ENCODE measurements at places on chromosomes 2 and 18. TPM values are rescaled to one million over a fixed set of nuclear protein-coding genes. Genes with fewer than 3 reads are reported as not detected.

SPEG gene
- not detected for total RNA-seq

GRCh38 chr18:56521263-56521662, 117.1 kb downstream of the TXNL1 start:
- no peaks in the 10 kb centered on the region for H3K27me3 ChIP-seq
- H3K36me3 ChIP-seq, result no peaks in the 10 kb centered on the region
- no peak overlapping the region for H3K27ac ChIP-seq
- no peak for DNase-seq

- H3K27me3 ChIP-seq, result no peaks in the 10 kb centered on the region
- DNase-seq, result no peak
- no peak overlapping the region for H3K27ac ChIP-seq
Observed at GRCh38 chr2:64012115-64012514, 7.1 kb downstream of the VPS54 start.

DNA sequence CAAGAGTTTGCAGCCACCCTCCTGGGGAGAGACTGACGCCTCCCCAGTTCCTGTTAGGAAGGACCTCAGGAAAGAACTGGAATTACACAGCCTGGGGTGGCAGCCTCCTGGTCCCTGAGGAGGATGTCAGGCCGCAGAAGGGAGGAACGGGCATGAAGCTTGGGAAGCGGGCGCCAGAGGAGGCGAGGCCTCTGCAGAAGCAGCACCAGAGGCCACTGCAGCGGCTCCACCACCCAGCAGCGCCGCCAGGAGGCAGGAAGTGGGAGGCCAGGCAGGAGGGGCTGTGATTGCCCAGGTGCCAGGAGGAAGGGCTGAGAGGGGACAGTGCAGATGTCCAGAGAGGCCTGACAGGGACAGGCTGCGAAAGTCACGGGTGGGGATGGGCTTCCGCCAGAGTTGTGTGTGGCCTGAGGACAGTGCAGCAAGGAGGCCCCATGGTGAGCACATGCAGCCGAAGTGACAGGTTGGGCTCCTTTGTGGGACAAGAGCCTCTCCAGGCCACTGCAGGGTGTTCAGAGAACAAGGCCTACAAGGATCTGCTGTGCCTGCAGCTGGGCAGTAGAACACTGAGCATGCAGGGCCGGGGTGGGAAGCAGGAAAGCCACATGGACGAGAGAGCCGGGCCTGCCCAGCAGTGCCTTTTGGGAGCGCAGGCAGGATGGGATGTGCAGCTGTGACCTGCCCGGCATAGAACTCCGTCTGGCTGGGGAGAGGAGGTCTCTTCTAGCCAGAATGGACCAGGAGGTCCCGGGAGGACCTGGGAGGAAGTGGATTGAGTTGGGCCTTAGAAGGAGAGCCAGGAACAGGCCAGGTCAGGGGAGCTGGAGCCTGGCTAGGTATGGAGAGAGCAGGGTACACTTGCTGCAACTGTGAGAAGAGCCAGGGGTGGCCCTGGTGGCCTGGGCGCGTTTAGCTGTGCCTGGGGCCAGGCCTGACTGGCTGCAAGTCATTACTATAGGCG, 39.1 kb upstream of the ALPP start:
- H3K27ac ChIP-seq, result no peak overlapping the region
- H3K4me3 ChIP-seq, result no peak overlapping the region
- H3K27me3 ChIP-seq, result no peaks in the 10 kb centered on the region
- no peak for DNase-seq
- H3K4me1 ChIP-seq, result no peaks in the 10 kb centered on the region

DNA sequence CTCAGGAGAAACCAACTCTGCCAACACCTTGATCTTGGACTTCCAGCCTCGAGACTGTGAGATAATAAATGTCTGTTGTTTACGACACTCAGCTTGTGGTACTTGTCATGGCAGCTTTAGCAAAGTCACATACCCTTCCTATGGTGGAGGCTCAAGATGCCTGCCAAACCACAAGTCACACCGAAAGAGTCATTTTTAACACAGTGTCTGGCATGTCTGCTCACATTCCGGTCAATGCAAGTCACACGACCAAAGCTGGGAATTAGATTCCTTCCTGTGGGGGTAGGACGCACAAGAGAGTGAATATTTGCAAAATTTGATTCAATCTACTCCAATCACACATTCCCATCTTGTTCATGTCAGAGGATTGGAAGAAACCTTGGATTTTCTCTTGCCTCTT, 24.6 kb downstream of the KCNE4 start:
- DNase-seq, result no peak
- no peak overlapping the region for H3K27ac ChIP-seq
- H3K36me3 ChIP-seq, result no peaks in the 10 kb centered on the region
- H3K4me1 ChIP-seq, result no peaks in the 10 kb centered on the region
- no peaks in the 10 kb centered on the region for H3K27me3 ChIP-seq

DNA sequence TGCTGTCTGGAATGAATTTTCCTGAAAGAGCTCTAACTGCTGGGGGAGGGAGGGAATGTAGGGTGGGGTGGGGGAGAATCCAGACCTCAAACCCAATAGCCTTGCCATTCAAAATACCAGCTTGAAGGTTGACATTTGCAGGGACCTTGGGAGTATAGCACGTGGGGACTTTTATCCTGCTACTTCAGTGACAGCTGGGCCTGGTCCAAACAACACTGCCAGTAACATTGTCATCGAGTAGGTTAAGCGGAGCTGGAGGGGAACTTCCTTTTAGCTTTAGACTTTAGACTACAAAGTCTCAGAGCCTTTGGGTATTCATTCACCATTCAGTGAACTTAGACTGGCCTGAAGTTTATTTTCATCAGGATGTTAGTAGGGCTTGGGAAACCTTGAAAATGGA, 248.7 kb downstream of the MEIS1 start:
- no peak overlapping the region for H3K27ac ChIP-seq
- no peaks in the 10 kb centered on the region for H3K27me3 ChIP-seq
- DNase-seq, result no peak
- no peak overlapping the region for H3K4me3 ChIP-seq

DNA sequence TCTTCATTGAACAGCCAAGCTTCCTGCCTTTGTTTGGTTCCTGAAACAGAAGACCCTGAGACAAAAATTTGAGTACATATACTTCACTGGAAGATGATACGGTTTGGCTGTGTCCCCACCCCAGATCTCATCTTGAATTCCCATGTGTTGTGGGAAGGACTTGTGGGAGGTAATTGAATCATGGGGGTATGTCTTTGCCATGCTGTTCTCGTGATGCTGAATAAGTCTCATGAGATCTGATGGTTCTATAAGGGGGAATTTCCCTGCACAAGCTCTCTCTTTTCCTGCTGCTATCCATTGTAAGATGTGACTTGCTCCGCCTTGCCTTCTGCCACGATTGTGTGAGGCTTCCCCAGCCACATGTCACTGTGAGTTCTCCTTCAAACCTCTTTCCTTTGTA, 76.5 kb downstream of the BABAM2 start:
- H3K4me1 ChIP-seq, result no peaks in the 10 kb centered on the region
- no peak for DNase-seq
- H3K27me3 ChIP-seq, result no peaks in the 10 kb centered on the region
- no peaks in the 10 kb centered on the region for H3K36me3 ChIP-seq
- no peak overlapping the region for H3K4me3 ChIP-seq

GRCh38 chr2:195677884-195678283, 20.9 kb downstream of the SLC39A10 start:
- H3K4me3 ChIP-seq, result no peak overlapping the region
- H3K36me3 ChIP-seq, result peaks cover 14% of the 10 kb centered on the region
- H3K27ac ChIP-seq, result no peak overlapping the region
- DNase-seq, result no peak
- no peaks in the 10 kb centered on the region for H3K27me3 ChIP-seq

DNA sequence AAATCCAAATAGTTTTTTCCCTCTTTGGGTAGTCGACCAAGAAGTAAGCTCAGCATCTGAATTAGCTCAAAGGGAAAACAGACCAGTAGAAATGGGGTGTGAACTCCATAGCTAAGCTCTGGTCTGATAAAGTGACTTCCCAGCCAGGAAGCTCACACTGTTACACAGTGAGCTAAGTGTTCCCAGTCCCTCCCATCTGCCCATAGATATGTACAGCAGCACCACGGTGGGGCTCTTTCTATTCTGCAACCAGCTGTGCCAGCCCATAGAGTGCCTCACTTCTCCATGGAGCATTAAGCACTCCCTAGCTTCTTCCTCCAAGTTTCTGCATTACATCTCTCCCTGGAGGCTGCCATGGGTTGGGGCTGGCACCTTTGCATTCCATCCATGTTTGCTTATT, 27.6 kb upstream of the NEMP2 start:
- DNase-seq, result no peak
- no peaks in the 10 kb centered on the region for H3K36me3 ChIP-seq
- H3K4me1 ChIP-seq, result no peaks in the 10 kb centered on the region
- H3K27me3 ChIP-seq, result no peaks in the 10 kb centered on the region
- no peak overlapping the region for H3K4me3 ChIP-seq

LDLRAD4 gene
- total RNA-seq, result 204 TPM

DNA sequence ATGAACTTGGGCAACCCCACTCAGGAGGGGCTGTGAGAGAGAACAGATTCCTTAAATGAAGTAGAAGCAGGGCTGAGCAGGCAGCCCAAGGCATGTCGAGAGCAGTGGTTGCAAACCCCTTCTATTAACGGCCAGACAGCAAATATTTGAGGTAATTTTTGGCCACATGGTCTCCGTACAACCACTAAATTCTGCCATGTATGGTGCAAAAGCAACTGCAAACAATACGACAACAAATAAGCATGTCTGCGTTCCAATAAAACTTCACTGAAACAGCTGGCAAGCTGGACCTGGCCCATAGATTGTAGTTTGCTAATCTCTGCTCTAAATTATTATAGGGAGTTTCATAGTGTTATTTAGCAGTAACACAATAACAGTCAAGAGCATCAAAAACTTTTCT, 217.0 kb upstream of the ZNF521 start:
- no peak overlapping the region for H3K27ac ChIP-seq
- H3K4me1 ChIP-seq, result no peaks in the 10 kb centered on the region
- no peak overlapping the region for H3K4me3 ChIP-seq

DNA sequence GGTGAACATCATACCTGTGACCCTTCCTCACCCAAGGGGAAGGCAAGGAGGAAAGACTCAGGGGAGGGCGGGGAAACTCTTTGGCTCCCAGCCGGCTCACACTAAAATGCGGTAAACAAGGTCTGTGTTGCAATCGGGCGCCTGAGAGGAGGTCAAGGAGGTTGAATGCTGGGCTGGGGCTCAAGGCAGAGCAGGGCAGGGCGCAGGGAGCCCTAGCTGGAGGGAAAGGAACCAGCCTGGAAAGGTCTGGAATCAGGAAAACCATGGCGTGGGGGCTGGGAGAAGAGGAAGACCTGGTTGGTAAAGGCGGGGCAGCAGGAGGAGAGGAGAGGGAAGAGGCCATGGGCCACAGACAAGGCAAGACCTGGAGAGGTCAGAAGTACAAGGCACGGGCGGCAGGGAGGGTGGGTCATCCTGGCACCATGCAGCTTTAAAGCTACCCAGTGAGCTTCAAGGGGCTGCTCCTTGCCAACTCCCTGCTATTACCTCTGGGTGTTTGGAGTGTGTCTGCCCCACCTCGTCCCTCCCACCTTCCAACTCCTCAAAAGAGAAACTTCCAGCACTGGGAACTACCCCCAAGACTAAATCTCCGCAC, 4.8 kb upstream of the TMEM37 start:
- H3K27me3 ChIP-seq, result no peaks in the 10 kb centered on the region
- H3K36me3 ChIP-seq, result no peaks in the 10 kb centered on the region
- peaks cover 25% of the 10 kb centered on the region for H3K4me1 ChIP-seq
- no peak overlapping the region for H3K4me3 ChIP-seq

COLEC11 gene
- total RNA-seq, result not detected

GRCh38 chr2:237447496-237447895, 33.5 kb upstream of the COL6A3 start:
- no peak for DNase-seq

DNA sequence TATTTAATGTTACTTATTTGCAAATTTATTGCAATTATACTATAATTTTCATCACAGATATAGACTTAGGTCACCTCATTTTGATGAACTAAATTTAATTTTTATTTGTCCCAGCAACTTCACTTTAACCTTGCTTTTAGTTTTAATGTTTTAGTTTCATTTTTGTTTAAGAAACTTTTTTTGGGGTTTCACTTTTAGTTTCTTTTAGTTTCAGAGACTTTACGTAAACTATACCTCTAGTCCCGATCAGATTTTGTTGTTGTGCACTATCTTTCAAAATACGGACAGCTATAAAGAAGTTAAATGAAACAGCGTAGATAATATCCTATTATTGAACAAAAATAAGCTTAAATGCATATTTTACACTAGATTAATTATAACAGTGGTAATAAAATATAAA, 460.5 kb downstream of the ERBB4 start:
- H3K27ac ChIP-seq, result no peak overlapping the region
- no peak overlapping the region for H3K4me3 ChIP-seq
- no peak for DNase-seq
- no peaks in the 10 kb centered on the region for H3K36me3 ChIP-seq

SERPINB13 gene
- not detected for total RNA-seq

GRCh38 chr18:24993628-24994027, 358.3 kb downstream of the ZNF521 start:
- DNase-seq, result no peak
- no peaks in the 10 kb centered on the region for H3K36me3 ChIP-seq
- H3K27ac ChIP-seq, result no peak overlapping the region
- no peaks in the 10 kb centered on the region for H3K27me3 ChIP-seq
- H3K4me1 ChIP-seq, result no peaks in the 10 kb centered on the region

DNA sequence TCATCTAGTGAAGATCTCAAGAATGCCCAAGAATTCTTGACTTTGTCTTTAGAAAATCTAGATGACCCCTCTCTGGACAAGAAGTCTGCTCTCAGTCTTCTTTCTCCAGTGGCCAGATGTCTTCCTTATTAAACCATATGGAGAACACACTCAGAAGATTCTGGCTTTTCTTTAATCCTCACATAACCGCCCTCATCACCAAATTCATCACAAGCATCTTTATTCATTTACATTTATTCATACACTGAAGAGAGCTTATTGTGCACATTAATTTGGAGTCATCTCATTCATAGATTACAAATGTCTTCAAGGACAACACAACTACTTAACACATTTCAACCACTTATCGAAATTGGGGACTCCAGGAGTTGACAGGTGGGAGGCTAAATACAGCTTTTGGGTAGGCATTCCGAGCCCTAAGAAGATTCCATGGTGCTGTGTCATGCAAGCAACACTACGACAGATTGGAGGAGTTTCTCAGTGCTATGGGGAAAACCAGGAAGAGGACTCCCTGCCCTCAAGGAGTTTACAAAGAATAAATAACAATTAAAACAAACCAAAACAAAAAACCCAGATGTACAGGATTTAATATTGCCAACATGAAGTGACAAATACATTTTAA, 64.8 kb upstream of the LCLAT1 start:
- H3K36me3 ChIP-seq, result no peaks in the 10 kb centered on the region
- H3K27me3 ChIP-seq, result no peaks in the 10 kb centered on the region
- no peak overlapping the region for H3K27ac ChIP-seq
- H3K4me3 ChIP-seq, result no peak overlapping the region

TRABD2A gene
- total RNA-seq, result 2.4 TPM

TDRD15 gene
- total RNA-seq, result not detected

- no peaks in the 10 kb centered on the region for H3K27me3 ChIP-seq
- H3K36me3 ChIP-seq, result no peaks in the 10 kb centered on the region
- H3K4me1 ChIP-seq, result peaks cover 7% of the 10 kb centered on the region
- DNase-seq, result peak; percentile 44
- no peak overlapping the region for H3K27ac ChIP-seq
Observed at GRCh38 chr2:224638301-224638823, 53.2 kb upstream of the CUL3 start.

- no peak for DNase-seq
- H3K27ac ChIP-seq, result no peak overlapping the region
- H3K4me3 ChIP-seq, result no peak overlapping the region
- H3K4me1 ChIP-seq, result no peaks in the 10 kb centered on the region
- H3K27me3 ChIP-seq, result no peaks in the 10 kb centered on the region
Observed at GRCh38 chr2:118988706-118989105, 46.7 kb downstream of the MARCO start.

SMARCAL1 gene
- total RNA-seq, result 23.7 TPM

Data from Karpas-422 (cell line).